ENCODE measurements at places on chromosomes 2 and 18.

GRCh38 chr2:120110507-120110906 is 97.6 kb downstream of the EPB41L5 start:
- no peak for DNase-seq

- peak; percentile 86 for DNase-seq
Observed at GRCh38 chr2:202238234-202239197, at the start of gene SUMO1. SUMO1 (minus strand) TSS chr2:202238597; CDS start chr2:202238451, 146 bp downstream.

GRCh38 chr2:241950413-241951315 is 81.1 kb downstream of the RTP5 start:
- peak; percentile 69 for DNase-seq

GRCh38 chr2:190036071-190036470 is 26.5 kb downstream of the MSTN start:
- no peak for DNase-seq

GRCh38 chr2:71852141-71852711 is 295.4 kb downstream of the CYP26B1 start:
- DNase-seq: no peak

DNA sequence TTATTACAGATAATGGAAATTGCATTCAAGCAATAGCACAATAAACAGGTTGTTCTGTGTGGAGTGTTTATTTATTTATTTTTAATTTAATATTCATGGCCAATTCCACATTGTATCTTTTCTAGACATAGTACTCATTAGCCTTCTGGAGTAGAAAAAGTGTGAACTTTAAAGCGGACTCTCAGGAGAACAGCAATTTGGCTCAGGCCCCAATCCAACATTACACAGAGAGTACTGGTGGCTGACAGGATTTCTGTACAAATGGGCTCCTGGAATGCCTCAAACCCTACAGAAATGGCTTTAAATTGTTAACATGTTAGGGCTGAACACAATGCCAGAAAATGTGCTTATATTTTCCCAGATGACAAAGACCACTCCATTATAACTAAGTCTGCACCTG is 533.9 kb upstream of the NXPH2 start:
- DNase-seq: no peak
